Activated CD8-positive, alpha-beta T cell treated with anti-CD3 and anti-CD28 coated beads for 36 hours (primary cell): ENCODE measurements at places on chromosomes 11 and 22. TPM values are rescaled to one million over a fixed set of nuclear protein-coding genes. Genes with fewer than 3 reads are reported as not detected.

PITPNB gene
- 89.1 TPM for total RNA-seq

CHRM1 gene
- total RNA-seq = not detected

DNA sequence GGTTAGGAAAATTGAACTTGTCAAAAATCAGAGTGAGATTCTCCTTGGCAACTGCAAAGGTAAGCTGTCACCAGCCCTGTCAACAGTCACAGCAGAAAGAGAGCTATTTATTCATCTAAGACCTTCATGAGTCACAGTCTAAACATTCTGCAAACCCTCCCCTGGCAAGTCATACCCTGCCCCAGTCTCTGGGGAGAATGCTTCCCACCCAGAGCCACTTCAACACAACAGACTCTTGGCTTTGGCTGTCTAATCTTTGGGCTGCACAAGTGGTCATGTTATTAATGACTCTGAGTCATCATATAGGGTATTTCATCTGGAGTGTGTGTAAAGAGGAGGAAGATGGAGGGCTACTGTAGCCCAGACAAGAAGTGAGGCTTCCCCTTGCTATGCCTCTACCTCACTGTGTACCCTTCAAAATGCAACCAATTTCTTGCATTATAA is 153.4 kb downstream of the CCDC34 start:
- no peak for DNase-seq

DNA sequence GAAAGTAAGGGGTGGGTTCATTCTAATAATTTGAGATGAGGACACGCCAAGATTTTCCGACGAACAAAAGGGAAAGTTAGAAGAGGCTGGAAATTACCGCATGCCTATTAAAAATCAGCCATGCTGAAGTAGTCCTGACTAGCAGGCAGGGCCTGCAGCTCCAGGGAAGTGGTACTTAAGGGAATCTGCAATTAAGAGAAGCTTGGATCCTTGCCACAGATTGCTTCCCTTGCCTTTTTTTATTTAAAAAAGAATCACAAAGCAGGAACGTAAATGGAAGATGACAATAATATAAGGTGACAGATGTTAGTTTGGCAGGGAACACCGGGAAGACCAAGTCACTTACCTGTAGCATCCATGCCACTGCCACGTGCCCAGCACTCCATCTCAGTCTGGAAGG is 359.3 kb downstream of the CADM1 start:
- DNase-seq = no peak

DNA sequence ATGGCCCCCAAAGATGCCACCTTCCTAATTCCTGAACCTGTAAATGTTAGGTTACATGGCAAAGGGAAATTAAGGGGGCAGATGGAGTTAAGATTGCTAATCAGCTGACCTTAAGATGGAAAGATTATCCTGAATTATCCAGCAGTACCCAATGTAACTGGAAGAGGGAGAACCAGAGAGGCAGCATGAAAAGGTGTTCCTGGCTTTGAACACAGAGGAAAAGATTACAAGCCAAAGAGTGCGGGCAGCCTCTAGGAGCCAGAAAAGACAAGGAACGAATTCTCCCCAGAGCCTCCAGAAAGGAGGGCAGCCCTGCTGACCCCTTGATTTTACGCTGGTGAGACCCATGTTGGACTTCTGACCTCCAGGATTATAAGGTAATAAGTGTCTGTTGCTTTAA is 15.1 kb upstream of the THRSP start:
- no peak for DNase-seq

GRCh38 chr22:46801331-46801811 is 38.9 kb downstream of the TBC1D22A start:
- no peak for DNase-seq

TMEM132A gene
- 1.1 TPM for total RNA-seq

HTR3B gene
- not detected for total RNA-seq

DNA sequence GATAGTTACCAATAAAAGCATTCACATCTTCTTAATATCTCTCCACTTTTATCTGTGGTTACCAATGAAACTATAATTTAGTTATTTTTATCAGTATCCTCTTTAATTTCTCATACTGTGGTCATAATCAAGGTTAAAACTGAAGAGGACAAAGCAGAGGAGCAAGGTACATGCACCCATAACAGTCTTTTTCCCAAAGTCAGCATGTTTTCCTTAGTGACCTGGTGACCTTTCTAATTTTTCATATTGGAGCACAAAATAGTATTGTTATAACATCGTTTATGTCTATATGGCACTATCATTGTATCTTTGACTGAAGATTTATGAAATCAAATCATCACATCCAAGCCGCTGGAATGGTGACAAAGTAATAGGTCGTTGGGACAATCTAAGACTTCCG is 51.5 kb upstream of the CHORDC1 start:
- DNase-seq = no peak

GRCh38 chr11:64226507-64227051 is 505 bp downstream of the NUDT22 start:
- peak; percentile 85 for DNase-seq

GRCh38 chr11:29318134-29318845 is 698.5 kb downstream of the KCNA4 start:
- DNase-seq = no peak
